ENCODE measurements at places on chromosomes 3 and 15.

- no peak for DNase-seq
These were observed 146.1 kb downstream of the AQP9 start for GRCh38 chr15:58284293-58284692.

GRCh38 chr3:196793246-196793645 lies 53.6 kb downstream of the PAK2 start:
- DNase-seq = no peak

- no peak for DNase-seq
These were observed 64.8 kb upstream of the LMCD1 start for GRCh38 chr3:8436661-8437287.

GRCh38 chr3:169134194-169134593 lies 529.3 kb downstream of the MECOM start:
- no peak for DNase-seq

GRCh38 chr15:58274885-58275284 lies 136.7 kb downstream of the AQP9 start:
- DNase-seq = no peak

DNA sequence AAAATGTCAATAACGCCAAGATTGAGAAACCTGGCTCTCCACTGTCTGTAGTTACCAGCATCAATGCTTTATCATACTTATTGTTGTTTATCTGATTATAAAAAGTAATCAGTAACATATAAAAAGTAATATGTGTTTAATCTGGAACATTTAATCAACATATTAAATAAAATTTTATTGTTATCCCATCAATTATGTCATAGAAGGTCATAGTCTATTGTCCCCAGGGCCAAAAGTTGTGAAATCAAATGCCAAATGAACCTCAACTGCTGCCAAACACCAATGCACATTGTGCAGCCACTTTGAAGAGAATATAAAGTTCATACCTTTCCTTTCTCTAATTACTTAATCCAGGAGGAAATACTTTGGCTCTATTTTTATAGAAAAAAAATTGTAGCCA lies 106.6 kb downstream of the EOMES start:
- no peak for DNase-seq

- DNase-seq = no peak
These were observed 125.0 kb upstream of the PLXNA1 start for GRCh38 chr3:126857928-126858327.

DNA sequence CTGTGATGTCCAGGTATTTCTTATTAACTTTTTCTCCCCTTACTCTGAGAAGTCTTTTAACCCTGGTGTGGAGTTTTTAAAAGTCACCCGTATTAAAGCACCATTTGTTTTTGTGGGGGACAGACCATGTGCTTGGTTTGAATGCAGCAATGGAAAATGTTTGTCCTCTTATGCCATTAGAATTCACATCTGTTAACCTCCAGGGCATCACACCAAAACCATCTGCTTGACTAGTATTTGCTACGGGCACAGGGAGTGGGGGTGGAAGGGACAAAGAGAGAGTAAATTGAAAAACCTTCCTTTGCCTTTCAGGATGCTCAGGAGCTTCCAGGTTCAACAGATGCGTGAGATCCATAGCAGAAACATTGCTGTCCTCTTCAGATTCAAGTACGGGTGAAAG lies 61.4 kb upstream of the GOLGA8B start:
- no peak for DNase-seq

GRCh38 chr3:21526461-21526860 lies 224.5 kb downstream of the ZNF385D start:
- no peak for DNase-seq

DNA sequence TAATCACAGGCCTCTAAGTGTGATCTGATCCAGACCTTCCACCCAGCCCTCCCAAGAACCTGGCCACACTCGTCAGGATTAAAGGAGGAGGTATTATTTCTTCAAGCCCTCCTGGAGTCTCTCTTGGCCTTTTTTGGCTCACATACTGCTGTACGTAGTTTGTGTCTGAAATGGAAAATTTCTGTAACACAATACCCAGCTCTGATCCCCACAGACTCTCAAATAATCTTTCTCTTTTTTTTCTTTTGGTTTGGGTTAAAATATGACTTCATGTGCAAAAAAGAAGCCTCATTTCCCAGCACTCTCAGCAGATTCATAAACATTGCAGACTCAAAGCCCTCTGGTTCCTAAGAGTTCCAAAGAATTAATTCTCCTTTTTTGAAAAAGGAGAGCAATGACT lies 96.5 kb upstream of the PHLDB2 start:
- no peak for DNase-seq

DNA sequence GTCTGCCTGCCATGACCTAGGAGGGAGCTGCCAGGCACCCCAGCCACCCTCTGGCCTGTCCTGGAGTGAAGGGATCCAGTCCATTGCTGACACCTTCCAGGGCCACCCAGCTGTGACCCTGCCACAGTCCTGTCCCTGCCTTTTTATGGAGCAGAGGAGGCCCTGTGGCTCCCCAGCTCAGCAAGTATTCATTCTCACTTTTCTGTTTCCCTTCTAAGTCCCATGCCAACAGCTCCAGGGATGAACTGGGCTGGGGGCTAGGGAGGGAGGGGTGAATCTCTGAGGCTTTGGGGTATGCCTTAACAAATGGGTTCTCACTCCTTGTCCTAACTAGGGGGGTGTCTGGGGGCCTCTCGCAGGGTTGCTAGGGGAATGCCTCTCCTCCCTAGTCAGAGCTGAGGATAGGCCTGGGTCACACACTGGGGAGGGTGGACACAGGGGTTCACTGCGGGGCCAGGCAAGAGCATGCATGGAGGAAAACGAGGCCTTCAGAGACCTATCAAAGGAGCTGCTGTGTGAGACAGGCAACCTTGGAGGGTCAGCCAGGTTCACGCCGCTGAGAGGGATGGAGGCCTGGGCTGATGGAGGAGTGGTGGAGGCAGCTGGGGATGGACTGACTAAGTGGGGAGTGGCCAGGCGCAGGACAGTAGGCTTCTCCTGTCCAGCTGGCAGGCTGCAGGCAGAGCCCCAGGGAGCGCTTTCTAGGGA lies 31.8 kb downstream of the EPHB3 start:
- DNase-seq = no peak

GRCh38 chr3:172875039-172875438 lies 124.5 kb downstream of the ECT2 start:
- no peak for DNase-seq

GRCh38 chr3:104763007-104763406 lies 603.7 kb upstream of the ALCAM start:
- no peak for DNase-seq

GRCh38 chr3:100117093-100117492 lies 2.8 kb upstream of the FILIP1L start:
- DNase-seq = no peak

GRCh38 chr3:174715386-174715785 lies 143.7 kb upstream of the NAALADL2 start:
- DNase-seq = no peak

DNA sequence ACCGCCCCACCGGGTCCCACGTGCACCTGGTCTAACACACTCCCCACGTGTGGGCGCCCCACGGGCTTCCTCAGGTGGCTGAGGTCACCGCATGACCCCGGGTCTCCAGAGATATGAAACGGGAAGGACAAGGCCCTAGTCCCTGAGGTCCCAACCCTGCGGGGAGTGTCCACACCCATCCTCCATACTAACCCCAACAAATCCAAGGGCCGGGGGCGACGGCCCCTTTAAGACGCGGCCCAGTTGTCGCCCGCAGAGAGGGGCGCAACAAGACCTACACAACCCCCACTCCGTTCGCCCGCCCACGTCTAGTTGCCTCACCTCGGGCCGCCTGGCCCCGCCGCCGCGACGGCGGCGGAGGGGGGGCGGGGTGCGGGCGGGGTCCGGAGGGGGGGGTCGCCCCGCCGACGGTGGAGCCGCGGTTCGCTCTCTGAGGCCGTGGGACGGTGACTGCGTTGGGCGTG lies 396 bp downstream of the INO80 start:
- DNase-seq = peak; percentile 76

DNA sequence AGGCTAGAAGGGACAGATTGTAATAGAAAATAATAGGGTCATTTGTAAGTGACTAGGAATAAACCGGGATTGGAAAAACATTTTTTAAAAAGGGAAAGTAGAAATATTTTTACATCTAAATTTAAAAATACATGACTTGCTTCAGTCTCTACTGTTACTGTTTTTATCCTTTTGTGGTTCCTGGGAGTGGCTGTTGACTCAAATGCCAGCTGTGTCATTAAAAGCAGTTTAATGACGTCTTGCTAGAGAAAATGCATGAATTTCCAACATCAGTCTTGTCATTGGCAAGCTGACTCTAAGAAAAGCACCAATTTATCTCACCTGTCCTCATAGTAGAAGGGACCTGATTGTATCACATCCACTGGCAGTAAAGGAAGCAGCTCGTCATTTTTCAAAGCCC lies 16.7 kb upstream of the LCMT2 start:
- no peak for DNase-seq

DNA sequence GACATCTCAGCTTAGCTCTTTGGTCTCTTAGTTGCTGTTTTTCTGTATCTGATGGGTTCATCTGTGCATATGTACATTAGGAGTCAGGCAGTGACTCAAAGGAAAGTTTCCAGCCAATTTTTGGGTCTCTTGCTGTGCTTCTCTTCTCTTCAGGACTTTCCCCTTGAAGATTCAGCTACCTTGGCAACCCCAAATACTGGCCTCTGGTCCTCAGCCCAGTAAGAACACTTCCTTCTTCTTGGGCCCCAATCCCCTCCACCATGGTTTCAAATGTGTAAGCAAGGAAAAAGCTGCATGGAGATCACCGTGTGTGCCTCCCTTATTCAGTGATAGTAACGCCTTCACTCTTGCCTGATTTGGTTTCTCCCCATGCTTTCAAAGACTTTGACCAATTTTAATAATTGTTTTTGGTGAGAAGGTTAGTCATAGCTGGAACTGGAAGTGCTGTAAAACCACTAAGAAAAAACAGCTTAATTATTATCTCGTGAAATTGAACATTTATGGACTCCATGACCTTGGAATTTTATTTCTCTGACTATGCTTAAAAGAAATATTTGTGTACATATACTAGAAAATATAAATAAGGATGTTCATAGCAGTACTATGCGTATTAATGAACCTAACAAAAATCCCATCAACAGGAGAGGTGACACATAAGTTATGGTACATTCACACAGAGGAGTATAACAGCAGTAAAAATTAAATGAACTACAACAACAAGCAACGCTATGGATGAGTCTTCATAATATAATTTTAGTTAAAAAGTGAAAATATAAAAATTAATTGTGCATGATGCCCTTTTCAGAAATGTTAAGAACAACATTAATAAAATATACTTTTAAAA lies 125.3 kb upstream of the BCL6 start:
- DNase-seq = no peak

GRCh38 chr15:94522125-94522524 lies 290.8 kb downstream of the MCTP2 start:
- DNase-seq = no peak

DNA sequence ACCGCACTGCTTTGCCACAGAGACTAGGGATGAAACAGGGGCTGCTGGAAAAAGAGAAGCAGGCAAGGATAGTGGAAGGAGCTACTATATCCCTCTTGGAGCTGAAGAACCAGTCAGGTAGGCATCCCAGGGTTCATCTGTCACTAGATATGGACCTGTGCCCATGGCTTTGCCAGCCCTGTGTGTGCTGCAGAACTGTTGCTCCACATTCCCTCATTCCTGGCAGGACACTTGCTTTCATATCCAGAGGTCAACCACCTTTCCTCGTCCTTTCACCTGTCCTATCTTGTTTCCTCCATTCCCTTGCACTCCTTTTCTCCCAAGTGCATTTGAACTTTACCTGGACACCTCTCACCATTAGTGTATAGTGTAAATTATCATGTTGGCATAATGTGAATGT lies 12.0 kb downstream of the SNRK start:
- DNase-seq = no peak

GRCh38 chr3:29591579-29591978 lies 310.7 kb downstream of the RBMS3 start:
- DNase-seq = no peak

DNA sequence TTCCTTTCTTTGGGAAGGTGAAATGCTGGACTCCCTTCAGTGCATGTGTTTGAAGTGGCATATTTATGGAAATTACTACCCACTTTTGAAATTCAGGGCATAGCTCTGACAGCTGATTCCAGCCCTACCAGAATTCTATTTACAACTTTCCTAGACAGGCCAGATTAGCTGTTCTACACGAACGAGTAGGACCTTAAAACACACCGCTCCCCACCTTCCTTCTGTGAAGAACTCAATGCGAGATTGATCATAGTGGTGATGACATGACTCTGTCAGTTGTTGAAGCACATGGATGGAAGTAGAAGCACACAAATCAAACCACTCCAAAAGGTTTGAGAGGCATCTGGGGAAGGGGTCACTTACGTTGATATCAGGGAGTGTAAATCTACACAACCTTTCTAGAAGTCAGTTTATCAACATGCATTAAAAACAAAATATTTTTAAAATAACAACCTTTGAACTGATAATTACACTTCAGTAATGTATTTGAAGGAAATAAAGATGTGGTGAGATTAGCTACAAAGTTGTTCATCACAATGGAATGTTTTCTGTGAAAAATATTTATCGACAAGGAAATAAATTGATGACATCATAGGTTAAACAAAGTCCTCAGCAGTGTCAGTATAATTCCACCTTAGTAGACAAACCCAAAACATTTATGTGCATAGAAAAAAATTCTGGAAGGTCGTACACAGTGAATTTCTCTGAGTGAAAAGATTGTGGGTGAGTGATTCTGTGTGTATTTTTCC lies 29.8 kb downstream of the RARB start:
- no peak for DNase-seq

DNA sequence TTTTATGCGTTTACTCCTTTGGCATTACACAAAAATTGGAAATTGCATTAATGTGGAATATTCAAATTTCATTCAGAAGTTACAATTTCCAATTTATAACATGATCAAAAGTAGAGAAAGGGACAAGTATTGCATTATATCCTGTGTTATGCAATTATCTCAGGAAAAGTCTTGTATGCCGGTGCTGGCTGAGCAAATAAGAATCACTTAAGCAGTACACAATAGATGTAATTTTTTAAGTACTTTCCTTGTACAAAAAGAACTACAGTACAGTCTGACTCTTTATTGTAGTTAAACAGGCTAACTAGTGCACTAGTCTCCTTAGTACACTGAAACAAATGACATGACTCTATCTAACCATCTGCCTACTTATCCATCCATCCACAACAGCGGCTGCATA lies 493.2 kb upstream of the KCNMB2 start:
- DNase-seq = no peak

- DNase-seq = peak; percentile 51
These were observed 150.7 kb upstream of the TLE3 start for GRCh38 chr15:70248116-70249025.

GRCh38 chr15:67792250-67792942 lies 32.9 kb upstream of the SKOR1 start:
- no peak for DNase-seq

- DNase-seq = peak; percentile 72
These were observed 2.2 kb downstream of the IGF1R start for GRCh38 chr15:98650417-98651035.

DNA sequence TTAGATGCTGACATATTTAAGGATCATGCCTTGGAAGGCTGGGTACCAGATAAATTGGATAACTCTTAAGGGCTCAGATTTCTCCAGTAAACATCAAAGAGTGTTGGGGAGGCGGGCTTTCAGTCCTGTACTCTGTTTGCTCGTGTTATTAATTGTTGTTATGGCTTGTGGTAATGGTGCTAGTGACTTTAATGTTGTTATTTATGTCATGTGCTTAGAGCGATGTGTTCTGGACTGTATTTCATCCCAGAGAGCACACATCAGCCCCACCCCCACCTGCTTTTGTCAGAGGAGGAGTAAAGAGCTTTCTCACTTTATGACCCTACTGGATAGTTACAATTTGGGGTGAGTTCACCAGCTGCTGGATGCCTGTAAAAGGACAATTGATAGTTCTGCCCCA lies 386.3 kb downstream of the EPHB1 start:
- no peak for DNase-seq
